ENCODE measurements at places on chromosomes 13 and 19. TPM values are rescaled to one million over a fixed set of nuclear protein-coding genes. Genes with fewer than 3 reads are reported as not detected.

NLRP7 gene
- not detected for total RNA-seq

- peaks cover under 1% of the 10 kb centered on the region for H3K4me1 ChIP-seq
- H3K36me3 ChIP-seq, result no peaks in the 10 kb centered on the region
- no peak overlapping the region for H3K27ac ChIP-seq
- H3K27me3 ChIP-seq, result peaks cover 6% of the 10 kb centered on the region
- no peak for DNase-seq
- no peak overlapping the region for H3K4me3 ChIP-seq
Measured at GRCh38 chr13:32026623-32027022, 5.0 kb upstream of the FRY start.

ZNF780A gene
- total RNA-seq, result 22.5 TPM

SIPA1L3 gene
- total RNA-seq, result 50.5 TPM

- H3K27ac ChIP-seq, result no peak overlapping the region
- H3K4me3 ChIP-seq, result no peak overlapping the region
- no peak for DNase-seq
- H3K36me3 ChIP-seq, result peaks cover 45% of the 10 kb centered on the region
Measured at GRCh38 chr13:102631198-102631597, 34.4 kb downstream of the TPP2 start.

- no peak for DNase-seq
- H3K4me3 ChIP-seq, result no peak overlapping the region
- H3K4me1 ChIP-seq, result peaks cover 2% of the 10 kb centered on the region
Measured at GRCh38 chr19:38840583-38840968, 9.0 kb upstream of the ECH1 start.

DNA sequence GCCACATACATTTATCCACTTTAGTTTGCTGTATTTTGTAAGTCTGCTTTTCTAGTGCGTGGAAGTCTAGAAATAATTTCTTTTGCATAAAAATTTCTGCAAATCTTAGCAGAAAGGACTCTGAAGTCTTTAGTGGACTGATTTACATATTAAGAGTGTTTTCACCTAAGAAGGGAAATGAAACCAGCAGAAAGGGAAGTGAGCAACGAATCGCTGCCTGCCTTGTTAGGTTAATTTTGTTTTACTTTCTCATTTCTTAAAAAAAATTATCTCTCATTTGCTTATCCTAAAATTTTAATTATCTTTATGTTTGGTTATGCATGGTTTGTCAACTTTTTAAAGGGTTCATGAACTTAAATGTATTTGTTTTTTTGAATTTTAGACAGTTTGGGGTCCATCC, 767 bp upstream of the GPR18 start:
- no peak overlapping the region for H3K4me3 ChIP-seq
- H3K36me3 ChIP-seq, result peaks cover 5% of the 10 kb centered on the region
- no peak for DNase-seq
- H3K27me3 ChIP-seq, result no peaks in the 10 kb centered on the region
- no peaks in the 10 kb centered on the region for H3K4me1 ChIP-seq
- H3K27ac ChIP-seq, result no peak overlapping the region

GRCh38 chr13:47211106-47211505, 314.3 kb upstream of the HTR2A start:
- H3K27me3 ChIP-seq, result no peaks in the 10 kb centered on the region
- no peak overlapping the region for H3K27ac ChIP-seq
- no peaks in the 10 kb centered on the region for H3K4me1 ChIP-seq

DNA sequence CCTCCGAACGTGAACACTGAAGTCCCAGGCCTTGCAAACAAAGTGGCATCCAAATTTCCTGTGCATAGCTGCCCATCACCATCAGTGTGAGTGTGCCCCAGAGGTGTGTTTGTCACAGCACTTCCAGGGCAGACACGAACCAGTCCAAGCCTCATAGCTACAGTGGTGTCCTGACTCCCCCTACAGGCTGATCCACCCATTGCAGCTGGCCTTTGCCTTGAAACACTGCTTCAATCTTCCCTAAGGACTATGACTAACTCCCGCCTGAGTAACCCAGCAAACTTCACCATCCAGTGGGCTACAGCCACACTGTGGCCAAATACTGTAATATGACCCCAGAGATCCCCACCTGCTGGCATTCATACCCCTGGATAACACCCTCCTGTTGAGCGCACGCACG, 3.9 kb downstream of the ZNF266 start:
- H3K4me3 ChIP-seq, result no peak overlapping the region
- H3K27me3 ChIP-seq, result no peaks in the 10 kb centered on the region
- peak; percentile 52 for DNase-seq
- peaks cover 29% of the 10 kb centered on the region for H3K36me3 ChIP-seq
- peaks cover 5% of the 10 kb centered on the region for H3K4me1 ChIP-seq

GRCh38 chr19:38684078-38684861, 36.8 kb downstream of the ACTN4 start:
- peak; percentile 49 for DNase-seq
- H3K4me3 ChIP-seq, result no peak overlapping the region
- H3K4me1 ChIP-seq, result peaks cover 22% of the 10 kb centered on the region
- H3K36me3 ChIP-seq, result peaks cover 4% of the 10 kb centered on the region
- H3K27me3 ChIP-seq, result no peaks in the 10 kb centered on the region
- H3K27ac ChIP-seq, result peak overlapping the region; percentile 95

GRCh38 chr19:29293292-29293691, 80.3 kb upstream of the UQCRFS1 start:
- H3K36me3 ChIP-seq, result no peaks in the 10 kb centered on the region
- no peak overlapping the region for H3K27ac ChIP-seq
- no peak overlapping the region for H3K4me3 ChIP-seq
- H3K4me1 ChIP-seq, result no peaks in the 10 kb centered on the region
- no peak for DNase-seq

FFAR1 gene
- 0.37 TPM for total RNA-seq

GRCh38 chr13:54394908-54395307, 1366.3 kb downstream of the OLFM4 start:
- H3K36me3 ChIP-seq, result no peaks in the 10 kb centered on the region
- no peak overlapping the region for H3K4me3 ChIP-seq

- peaks cover 3% of the 10 kb centered on the region for H3K4me1 ChIP-seq
- H3K4me3 ChIP-seq, result no peak overlapping the region
- H3K27ac ChIP-seq, result no peak overlapping the region
Measured at GRCh38 chr13:27283906-27284493, 13.4 kb downstream of the RASL11A start.

DNA sequence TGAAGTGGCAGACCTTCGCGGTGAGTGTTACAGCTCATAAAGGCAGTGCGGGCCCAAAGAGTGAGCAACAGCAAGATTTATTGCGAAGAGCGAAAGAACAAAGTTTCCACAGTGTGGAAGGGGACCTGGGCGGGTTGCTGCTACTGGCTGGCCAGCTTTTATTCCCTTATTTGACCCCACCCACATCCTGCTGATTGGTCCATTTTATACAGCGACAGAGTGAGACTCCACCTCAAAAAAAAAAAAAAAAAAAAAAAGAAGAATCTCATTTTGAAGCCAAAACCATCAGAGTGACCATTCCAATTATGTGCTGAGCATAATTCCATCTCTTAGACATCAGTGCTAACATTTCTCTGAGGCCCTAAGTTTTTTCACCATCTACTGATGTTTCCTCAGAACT, 1.9 kb upstream of the ZNF552 start:
- no peak for DNase-seq
- no peak overlapping the region for H3K4me3 ChIP-seq
- peaks cover 23% of the 10 kb centered on the region for H3K4me1 ChIP-seq
- peaks cover 3% of the 10 kb centered on the region for H3K36me3 ChIP-seq

DNA sequence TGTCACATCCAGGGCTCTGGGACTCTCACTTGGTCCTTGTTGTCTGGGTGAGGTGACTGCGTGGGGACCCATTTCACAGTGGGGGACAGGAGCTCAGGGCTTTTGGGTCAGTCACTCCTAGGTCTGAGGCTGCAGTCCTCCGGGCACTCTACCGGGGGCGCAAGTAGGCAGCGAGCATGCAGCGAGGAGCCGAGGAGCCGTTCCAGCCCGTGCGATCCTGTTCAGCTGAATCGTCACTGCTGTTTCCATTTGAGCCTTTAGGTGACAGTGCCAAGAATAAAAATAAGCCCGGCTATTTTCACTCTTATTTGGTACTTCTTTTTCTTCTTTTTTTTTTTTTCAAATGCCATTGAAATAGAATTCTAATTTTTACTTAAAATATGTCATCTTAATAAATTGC, 126.5 kb downstream of the ZNF536 start:
- no peak overlapping the region for H3K27ac ChIP-seq
- no peak for DNase-seq
- no peak overlapping the region for H3K4me3 ChIP-seq
- H3K4me1 ChIP-seq, result no peaks in the 10 kb centered on the region

DCLK1 gene
- total RNA-seq, result 12.6 TPM

ZNF813 gene
- 5.3 TPM for total RNA-seq

DNA sequence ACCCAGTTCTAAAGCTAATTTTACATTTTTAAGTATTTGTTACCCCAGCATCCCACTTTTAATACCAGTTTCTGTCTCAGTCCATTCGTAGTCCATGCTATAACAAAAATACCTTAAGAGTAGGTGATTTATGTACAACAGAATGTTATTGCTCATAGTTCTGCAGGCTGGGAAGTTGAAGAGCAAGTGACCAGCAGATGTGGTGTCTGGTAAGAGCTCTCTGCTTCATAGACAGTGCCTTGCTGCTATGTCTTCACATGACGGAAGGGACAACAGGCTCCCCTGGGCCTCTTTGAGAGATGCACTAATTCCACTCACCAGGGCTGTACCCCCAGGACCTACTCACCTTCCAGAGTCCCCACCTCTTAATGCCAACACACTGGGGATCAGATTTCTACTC, 96.6 kb downstream of the COL4A2 start:
- no peak overlapping the region for H3K4me3 ChIP-seq
- H3K27ac ChIP-seq, result no peak overlapping the region
- no peaks in the 10 kb centered on the region for H3K27me3 ChIP-seq
- no peaks in the 10 kb centered on the region for H3K36me3 ChIP-seq
- H3K4me1 ChIP-seq, result peaks cover 24% of the 10 kb centered on the region
- DNase-seq, result no peak

DNA sequence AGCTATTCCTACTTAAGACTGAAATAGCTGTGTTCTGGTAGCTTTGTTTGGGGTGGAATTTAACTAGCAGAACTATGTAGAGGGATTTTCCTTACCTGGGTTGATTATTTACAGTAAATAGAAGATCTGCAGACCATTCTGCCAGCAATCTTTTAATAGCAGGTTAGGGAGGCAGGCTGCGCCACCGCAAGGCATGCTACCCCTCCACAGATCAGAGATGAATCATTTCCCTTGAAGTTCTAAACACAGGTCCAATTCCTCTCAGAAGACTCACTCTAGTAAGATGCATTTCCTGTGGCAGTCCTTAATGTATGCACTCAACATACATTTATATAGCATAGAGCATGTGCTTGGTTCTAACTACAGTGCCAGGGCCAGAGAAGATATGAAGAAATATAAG, 109.0 kb downstream of the TNFRSF19 start:
- DNase-seq, result no peak
- no peak overlapping the region for H3K4me3 ChIP-seq
- H3K27ac ChIP-seq, result no peak overlapping the region
- H3K27me3 ChIP-seq, result no peaks in the 10 kb centered on the region

DNA sequence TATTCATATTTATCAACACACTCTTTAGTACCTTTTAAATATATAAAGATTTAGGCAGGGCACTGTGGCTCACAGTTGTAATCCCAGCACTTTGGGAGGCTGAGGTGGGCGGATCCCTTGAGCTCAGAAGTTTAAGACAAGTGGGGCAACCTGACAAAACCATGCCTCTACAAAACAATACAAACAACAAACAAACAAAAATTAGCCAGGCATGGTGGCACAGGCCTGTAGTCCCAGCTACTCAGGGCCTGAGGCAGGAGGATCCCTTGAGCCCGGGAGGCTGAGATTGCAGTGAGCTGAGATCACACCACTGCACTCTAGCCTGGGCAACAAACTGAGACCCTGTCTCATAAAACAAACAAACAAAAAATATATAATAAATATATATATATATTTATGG, 1748.3 kb upstream of the PCDH20 start:
- H3K36me3 ChIP-seq, result no peaks in the 10 kb centered on the region
- no peaks in the 10 kb centered on the region for H3K27me3 ChIP-seq
- DNase-seq, result no peak

SHD gene
- not detected for total RNA-seq

GRCh38 chr13:32824061-32824460, 192.2 kb upstream of the KL start:
- no peak overlapping the region for H3K27ac ChIP-seq
- H3K4me3 ChIP-seq, result no peak overlapping the region
- H3K36me3 ChIP-seq, result no peaks in the 10 kb centered on the region

PSG7 gene
- total RNA-seq, result not detected

- H3K27me3 ChIP-seq, result no peaks in the 10 kb centered on the region
- no peak overlapping the region for H3K4me3 ChIP-seq
- no peak overlapping the region for H3K27ac ChIP-seq
- no peaks in the 10 kb centered on the region for H3K36me3 ChIP-seq
Measured at GRCh38 chr13:97875911-97876310, 77.6 kb upstream of the IPO5 start.

Data from lung (tissue), 17 donors.